ENCODE measurements at places on chromosomes 7 and 10. TPM values are rescaled to one million over a fixed set of nuclear protein-coding genes. Genes with fewer than 3 reads are reported as not detected.

The GARIN1A gene
- 3.5 TPM for polyA plus RNA-seq

DNA sequence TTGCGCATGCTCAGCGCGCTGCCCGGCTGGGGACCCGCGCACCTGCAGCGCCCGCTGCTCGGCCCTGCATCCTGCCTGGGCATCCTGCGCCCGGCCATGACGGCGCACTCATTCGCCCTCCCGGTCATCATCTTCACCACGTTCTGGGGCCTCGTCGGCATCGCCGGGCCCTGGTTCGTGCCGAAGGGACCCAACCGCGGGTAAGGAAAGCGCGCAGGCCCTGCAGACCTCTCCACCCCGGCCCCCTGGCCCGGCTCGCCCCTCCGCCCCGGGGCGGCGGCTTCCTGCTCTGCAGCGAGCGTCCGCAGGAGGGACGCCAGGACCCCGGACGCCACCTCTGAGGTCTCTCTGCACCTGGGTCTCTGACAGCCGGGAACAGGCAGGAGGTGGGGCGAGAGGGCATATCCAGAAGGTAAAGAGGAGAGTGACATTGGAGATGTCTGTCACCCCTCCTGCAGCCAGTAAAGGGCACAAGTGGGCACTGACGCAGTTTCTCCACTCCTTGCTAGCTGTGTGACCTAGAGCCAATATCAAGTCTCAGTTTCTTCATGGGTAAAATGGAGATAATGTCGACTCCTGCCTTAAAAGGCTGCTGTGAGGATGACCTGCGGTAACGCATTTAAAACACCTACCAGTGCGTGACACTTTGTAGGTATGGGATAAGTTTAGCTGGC is 338 bp downstream of the ATP6V0E2 start:
- no peak for DNase-seq

The FHIP2A gene
- polyA plus RNA-seq = 30.5 TPM

The CALCR gene
- polyA plus RNA-seq = 0.90 TPM

The AKR1C4 gene
- polyA plus RNA-seq = not detected

The PPP1R3A gene
- not detected for polyA plus RNA-seq

DNA sequence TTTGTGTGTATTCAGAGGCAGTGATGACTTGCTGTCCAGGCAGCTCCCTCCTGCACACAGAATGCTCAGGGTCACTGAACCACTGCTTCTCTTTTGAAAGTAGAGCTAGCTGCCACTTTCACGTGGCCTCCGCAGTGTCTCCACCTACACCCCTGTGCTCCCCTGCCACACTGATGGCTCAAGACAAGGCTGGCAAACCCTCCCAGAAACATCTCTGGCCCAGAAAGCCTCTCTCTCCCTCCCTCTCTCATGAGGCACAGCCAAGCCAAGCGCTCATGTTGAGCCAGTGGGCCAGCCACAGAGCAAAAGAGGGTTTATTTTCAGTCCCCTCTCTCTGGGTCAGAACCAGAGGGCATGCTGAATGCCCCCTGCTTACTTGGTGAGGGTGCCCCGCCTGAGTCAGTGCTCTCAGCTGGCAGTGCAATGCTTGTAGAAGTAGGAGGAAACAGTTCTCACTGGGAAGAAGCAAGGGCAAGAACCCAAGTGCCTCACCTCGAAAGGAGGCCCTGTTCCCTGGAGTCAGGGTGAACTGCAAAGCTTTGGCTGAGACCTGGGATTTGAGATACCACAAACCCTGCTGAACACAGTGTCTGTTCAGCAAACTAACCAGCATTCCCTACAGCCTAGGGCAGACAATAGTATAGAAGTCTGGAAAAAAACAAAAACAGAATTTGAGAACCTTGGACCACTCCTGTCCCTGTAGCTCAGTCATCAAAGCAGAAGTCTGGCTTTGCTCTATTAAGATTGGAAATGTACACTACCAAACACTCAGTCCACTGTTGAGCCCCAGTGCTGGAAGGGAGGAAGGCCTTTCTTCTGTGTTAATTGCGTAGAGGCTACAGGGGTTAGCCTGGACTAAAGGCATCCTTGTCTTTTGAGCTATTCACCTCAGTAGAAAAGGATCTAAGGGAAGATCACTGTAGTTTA is 15.8 kb downstream of the SCD start:
- DNase-seq = no peak

The TAC1 gene
- 0.95 TPM for polyA plus RNA-seq

DNA sequence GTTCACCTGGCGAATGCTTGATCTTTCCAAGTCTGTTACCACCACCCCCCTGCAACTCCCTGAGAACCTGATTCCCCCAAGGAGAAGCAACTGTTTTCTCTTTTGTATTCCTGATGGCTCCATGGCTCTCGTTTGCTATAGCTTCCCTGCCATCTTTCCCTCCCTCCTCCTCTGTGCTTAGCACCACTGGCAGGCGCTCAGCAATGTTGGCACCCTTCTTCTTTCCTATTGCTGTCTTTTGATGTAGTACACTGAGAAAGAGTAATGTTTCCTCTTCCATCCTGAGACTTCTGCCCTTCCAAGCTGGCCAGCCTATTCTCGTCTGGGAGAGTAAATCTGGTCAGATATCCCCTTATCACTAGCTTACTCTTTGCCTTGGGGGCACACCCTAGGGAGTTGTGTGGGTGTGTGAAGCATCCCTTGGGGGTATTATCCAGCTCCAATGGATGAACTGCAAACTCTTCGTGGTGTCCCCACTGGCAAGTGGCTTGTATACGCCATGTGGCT is 74.0 kb downstream of the BMPER start:
- DNase-seq = no peak

DNA sequence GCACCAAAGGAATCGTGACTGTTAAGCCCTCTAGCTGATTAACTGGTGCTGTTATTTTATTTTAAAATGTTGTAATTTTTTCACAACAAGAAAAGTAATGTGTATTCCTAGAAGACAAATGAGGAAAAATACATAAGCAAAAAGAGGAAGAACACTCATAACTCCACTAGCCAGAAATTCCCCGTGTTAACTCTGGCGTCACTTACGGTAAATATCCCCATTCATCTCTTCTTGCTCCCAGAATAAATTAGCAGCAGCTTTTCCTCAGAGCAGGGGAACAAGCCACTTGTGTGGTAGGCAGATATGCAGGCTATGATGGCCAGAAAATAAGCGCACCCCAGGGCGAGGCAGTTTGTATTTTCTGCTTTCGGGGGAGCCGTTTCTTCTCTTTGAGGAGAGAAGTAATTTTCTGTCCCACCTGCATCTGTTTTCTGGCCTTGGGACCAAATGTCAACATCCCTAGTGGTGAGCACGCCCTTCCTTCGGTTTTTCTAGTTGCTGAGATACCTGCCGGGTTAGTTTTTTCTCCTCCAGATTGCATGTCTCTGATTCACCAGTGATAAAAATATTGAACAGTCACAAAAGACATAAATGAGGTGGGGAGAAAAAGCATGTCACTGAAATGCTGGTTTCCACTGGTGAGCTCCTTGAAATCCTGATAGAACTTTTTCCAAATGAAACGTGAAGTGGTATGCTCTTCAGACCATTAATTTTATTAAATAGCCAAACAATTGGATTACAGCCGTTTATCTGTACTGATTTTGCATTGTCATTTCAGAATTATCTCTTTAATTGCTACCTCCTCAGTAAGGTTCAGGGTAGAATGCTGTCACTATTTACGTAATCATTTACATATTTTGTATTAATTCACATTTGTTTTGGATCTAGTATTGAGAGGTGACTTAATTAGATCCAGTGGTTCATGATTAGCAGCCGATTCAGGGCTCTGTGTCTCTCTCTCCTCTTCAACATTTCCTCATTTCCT is 268.1 kb downstream of the CAMK1D start:
- no peak for DNase-seq

The NPFFR1 gene
- 0.22 TPM for polyA plus RNA-seq

GRCh38 chr10:104054430-104054829 is 31.2 kb downstream of the COL17A1 start:
- DNase-seq = no peak

The SLC26A5 gene
- polyA plus RNA-seq = 0.17 TPM

DNA sequence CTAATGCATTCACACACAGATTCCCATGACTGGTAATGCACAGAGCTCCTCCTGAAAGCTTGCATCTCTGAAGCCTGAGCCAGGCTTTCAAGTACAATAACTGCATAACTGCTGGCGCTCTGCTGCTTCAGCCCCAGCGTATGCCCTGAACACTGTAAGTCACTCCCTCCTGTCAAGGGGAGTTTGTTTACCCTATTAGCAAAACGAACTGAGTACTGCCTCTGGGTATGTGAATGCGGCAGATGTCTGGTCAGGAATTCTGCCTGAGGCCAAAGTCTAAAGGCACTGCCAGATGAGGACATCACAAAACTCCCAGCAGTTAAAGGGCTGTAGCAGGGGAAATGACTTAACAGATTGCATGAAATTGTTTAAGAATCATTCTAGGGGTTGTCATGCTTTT is 97.7 kb downstream of the NRCAM start:
- DNase-seq = peak; percentile 38

DNA sequence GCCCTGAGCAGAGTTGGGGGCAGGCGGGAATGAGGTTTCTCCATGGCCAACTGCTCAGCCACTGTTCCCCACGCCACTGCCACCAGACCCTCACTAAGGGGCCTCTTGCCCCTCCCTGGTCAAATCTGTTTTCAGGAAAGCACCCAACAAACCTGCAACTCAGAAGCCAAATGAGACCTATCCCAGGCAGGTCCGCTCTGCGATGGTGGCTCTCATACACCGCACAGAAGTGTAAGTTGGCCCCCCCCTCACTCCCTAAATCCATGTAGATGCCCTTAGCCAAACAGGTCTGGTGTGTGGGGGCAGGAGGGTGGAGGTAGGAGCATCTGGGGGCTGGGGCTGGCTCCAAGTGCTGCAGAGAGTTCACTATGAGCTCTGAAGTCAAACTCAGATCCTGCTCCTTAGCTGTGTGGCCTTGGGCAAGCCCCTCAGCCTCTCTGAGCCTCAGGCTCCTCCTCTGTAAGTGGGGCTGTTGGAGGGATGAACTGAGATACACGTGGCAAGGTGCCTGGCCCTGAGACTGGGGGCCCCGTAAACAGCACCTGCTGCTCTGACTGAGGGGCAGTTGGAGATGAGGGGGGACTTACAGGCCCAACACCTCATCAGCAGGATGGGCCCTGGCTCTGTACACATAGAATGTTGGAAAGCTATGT is 1.1 kb downstream of the MMRN2 start:
- no peak for DNase-seq

DNA sequence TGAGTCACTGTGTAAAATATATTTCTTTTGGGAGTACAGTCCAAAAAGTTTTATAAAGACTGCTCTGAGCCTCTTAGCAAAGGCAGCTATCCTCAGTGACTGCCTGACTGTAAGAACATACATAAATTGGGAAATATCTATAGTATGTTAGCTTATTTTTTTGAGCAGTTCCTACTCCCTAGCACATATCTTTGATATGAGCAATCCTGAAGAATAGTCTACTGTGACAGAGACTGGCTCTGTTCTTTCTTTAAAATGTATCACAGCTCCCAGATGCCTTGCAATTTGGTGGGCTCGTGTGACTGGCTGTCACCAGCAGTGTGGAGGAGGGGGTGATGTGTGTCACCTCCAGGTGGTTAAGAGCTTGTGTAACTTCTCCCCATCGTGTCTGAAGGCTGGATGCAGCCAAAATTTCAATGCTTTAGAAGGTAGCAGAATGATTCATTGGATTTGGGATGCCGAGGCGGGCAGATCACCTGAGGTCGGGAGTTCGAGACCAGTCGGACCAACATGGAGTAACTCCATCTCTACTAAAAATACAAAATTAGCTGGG is 47.9 kb downstream of the MTERF1 start:
- DNase-seq = no peak

DNA sequence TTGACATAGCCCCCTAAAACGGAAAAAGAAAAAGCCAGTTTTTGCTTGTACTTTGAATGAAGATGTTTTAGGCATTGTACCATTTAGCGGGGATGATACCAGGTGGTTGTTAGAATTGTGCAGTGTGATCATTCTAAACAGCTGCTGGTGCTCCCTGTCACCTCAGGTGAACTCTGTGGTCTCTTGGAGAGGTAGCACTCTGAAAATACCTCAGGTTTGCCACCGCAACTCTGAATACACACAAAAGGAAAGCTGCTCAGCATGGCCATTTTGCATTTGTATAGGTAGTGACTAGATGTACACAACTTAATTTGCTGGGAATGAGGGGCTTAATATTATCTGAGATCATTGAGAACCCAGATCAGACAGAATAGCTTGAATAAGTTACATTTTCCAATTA is 52.6 kb downstream of the PLEKHA8 start:
- DNase-seq = no peak

The STRA8 gene
- 0.38 TPM for polyA plus RNA-seq

- no peak for DNase-seq
Observed at GRCh38 chr7:124168616-124169015, 135.7 kb upstream of the TMEM229A start.

The CCL26 gene
- polyA plus RNA-seq = not detected

The CALU gene
- polyA plus RNA-seq = 166 TPM

DNA sequence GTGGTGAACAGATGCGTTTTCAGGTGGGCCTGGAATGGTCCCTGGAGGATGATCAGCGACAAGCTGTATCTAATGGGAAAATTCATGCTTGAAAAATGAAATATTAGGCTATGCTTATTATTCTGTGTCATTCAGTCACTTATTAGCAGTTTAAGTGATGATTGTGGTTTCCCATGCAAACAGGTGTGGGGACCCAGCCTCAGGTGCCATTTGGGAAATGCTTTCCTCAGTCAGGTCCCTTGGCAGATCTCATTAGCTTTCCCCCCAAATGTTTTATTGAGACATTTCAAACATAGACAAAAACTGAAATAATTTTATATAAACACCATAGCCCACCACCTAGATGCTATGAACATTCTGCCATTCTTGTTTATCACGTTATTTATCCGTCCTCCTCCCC is 411 bp upstream of the SNX10 start:
- no peak for DNase-seq

- DNase-seq = no peak
Observed at GRCh38 chr7:27962273-27962672, 218.3 kb downstream of the JAZF1 start.

- no peak for DNase-seq
Observed at GRCh38 chr10:110822712-110823311, 48.9 kb upstream of the PDCD4 start.

DNA sequence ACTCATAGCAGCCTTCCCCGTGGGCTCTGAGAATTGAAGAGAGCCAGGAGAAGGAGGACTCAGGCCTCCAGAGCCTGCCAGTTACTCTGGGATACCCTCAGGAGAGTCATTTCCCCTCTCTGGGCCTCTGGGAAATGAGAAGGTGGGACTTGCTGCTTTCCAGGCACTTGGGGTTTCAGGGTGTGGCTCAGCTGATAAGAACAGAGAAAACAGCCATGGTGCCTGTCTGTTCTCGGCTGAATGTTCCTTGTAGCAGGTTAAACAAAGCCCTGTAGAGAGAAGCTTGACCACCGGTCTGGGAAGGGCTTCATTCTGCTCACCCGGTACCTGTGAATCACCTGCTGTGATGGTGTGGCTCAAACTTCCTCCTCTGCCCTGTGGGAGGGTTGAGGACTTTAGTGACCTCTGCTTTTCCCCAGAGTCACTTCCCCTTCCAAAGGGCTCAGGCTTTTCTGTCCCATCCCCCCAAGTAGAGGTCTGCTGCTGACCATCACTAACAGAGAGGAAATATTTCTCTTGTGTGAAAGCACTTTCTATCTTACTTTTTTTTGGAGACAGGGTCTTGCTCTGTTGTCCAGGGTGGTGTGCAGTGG is 212.4 kb upstream of the GALNT17 start:
- no peak for DNase-seq
